CD4-positive, alpha-beta T cell treated with Interleukin-1 beta for 1 hour (primary cell): ENCODE measurements at places on chromosomes 3 and 15.

DNA sequence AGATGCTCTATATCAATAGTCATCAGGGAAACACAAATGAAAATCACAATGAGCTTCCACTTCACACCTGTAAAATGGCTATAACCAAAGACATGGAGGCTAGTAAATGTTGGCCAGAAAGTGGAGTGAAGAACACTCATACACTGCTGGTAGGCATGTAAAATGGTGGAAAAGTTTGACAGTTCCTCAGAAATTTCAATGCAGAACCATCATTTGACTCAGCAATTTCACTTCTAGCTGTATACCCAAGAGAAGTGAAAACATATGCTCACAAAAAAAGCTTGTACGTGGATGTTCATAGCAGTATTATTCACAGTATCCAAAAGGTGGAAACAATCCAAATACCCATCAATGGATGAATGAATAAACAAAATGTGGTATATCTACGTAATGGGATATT, 19.2 kb upstream of the TOP2B start:
- no peak for DNase-seq

GRCh38 chr3:112230033-112230432, 64.0 kb downstream of the SLC9C1 start:
- no peak for DNase-seq

GRCh38 chr15:55334371-55334770, 15.3 kb downstream of the PIGB start:
- no peak for DNase-seq

DNA sequence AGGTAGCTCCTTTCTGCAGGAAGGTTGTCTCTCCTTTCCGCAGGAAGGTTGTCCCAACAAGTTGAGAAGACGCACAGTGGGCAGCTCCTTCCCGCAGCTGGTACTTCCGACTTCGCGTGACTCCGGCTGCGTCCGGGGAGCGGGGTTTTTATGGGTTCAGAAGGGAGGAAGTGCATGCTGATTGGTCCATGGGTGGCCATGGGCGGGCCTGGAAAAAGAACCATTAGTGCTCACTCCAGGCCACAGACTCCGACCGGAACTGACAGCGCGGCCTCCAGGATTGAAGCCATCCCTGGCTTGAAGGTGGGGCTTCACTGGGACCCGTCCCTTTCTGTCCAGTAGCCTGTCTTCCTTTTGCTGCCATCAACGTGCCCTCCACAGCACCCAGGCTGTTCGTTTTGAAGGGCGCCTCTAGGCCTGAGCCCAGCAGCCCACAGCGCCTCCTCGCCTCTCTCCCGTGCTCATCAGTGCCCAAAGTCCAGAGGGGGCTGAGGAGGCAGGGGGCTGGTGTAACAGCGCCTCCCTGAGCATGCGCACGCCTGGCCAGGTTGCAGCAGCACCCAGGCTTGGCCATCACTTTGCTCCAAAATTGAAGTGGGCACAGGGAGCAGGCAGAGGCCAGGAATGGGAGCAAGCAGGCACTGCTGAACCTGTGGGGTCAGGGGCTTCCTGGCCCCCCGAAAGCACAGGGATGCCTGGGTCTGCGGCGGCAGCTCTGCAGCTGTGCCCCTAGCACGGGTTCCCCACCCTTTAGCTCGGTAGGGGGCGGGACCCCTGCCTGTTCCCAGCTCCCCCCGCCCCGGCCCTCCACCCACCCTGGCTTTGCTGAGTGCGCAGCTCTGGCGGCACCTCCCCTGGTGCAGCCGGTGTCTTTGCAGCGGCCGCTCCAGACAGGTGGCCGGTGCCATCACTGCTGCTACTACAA, 330.6 kb upstream of the MCTP2 start:
- DNase-seq = no peak

- no peak for DNase-seq
These were observed 45.9 kb downstream of the SLC12A8 start for GRCh38 chr3:125166599-125167136.

GRCh38 chr3:189781415-189781814, 150.2 kb downstream of the TP63 start:
- no peak for DNase-seq

DNA sequence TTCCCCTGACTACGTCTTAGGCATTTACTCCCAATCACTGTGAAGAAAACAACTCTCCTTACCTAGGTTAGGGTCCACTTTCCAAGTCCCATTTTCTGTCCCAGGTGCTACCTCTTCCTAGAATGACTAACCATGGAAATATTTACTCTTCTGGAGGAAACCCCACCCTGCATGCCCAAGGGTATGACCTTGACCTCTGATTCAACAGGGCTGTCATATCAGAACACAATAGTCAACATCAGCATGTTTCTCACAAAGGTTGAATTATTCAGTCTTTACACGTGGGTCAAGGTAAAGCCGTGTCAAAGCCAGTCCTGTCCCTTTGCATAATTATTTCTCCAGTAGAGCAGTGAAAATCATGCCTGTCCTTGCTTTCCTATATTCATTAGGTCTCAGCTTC, 4.3 kb upstream of the FRMD5 start:
- DNase-seq = no peak

DNA sequence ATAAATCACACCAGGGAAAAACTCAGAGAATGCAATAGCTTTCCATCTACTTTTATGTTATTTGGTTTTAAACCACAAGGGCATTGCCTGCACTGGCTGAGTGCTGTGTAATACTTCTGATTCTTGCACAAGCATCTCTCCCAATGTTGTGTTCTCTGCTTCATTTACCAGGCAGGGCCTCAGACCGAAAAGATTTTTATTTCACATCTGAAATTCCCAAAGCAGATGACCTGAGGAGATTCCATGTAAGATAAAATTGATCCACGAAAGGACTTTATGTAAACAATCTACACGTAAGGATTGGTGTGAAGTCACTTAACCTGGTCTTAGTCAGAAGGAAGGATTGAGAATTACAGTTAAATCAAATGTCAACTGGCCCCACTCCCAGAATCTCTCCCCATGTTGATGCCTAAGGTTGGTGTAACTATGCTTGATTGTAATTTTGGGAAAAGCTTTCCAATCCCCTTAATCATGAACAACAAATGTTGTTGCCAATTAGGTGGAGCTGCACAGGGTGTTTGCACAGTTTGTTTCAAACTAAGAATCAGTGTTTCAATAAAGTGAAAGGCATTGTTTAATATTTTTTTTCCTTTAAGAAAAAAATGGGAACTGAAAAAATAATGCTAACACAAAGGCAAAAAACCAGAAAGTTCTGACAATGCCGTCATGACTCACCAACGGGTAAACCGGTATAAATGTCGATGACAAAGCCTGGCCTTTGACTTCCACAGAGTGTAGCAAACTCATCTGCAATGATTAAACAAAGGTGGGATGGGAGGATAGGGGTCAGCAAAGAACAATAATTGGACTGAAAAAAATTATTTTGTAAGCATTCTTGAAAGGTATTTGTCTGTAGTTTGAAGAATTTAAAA, 128.6 kb downstream of the DUT start:
- no peak for DNase-seq
